Midbrain (tissue), 1 donor: ENCODE measurements at places on chromosomes 11 and 22.

GRCh38 chr11:69114811-69115523 is 40.8 kb upstream of the SMIM38 start:
- DNase-seq = no peak

- DNase-seq = no peak
Measured at GRCh38 chr11:117290809-117291396, at the start of gene BACE1-AS. Gene BACE1-AS (plus strand): TSS chr11:117291346.

DNA sequence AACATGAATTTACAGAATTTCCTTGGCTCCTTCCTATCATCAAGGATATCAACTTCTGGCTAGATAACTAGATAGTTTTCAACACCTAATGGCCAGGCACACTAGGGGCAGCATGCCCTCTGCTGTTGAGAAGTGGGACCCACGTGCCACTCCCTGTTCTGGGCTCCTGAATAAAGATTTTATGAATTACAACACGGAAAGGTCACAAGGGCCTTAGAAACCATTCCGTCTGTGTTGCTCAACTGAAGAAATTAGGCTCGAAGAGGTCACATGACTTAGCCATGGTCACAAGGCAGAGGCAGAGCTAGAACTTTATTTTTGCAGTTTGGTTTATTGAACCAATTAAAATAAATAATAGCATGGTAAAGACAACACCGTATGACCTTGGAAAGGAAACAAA is 36.0 kb downstream of the PRCP start:
- peak; percentile 79 for DNase-seq

DNA sequence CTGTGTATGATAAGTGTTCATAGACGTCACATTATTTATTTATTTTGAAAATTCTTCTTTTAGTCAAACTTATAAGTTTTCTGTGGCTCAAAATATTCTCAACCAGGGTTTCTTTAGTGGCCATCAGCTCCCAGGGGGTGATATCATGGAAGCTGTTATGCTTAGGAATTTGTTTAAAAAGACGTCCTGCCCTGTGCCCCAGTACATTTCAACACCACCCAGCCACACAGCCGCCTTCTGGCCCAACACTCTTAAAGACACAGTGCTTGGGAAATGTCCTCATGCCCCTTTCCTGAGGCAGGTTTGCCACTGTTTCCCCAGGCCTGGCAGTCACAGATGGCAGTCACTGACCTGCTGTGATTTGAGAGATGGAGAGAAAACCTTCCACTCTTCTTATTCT is 19.9 kb downstream of the TSKU start:
- no peak for DNase-seq

DNA sequence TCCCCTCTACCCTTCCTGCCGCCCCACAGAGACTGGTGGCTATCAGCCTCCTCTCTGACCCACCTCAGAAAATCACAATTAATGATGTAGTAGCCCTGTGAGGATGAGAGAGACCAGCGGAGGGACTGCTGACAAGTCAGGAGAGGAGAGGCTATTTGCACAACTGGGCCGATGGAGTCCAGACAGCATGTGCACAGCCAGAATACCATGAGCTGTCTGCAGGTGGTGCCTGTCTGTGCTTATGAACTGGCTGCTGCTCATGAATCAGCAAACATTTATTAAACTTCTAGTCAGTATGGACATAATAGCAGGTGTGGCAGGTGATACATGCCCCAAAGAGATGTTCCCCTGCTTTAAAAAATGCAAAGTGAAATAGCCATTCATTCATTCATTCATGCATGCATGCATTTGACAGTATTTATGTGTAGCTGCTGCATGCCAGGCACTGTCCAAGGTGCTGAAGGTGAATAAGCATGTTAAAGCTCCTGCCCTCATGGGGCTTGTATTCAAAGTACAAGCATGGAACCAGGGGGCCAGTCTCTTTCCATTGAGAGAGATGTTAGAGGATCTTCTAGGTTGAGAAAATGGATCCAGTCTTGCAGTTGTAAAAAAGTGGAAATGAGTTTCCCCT is 141.3 kb downstream of the GRIK4 start:
- no peak for DNase-seq

DNA sequence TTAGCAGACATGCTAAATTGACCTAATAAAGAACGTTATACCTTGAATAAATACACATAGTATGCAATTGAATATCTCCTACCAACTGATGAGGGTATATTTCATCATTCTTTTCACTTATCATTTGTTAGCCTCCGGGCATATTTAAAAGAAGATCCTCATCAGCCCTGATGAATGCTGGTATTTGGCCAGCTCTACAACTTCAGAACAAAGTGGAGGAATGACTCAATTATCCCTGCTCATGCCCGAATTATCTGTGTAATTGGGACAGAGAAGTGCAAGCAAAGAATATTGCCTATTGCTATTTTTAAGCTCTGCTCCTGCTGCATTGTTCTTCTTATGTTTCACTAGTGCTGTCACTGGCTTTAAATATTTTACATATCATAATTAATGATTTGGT is 622.1 kb downstream of the METTL15 start:
- DNase-seq = no peak
